Muscle of leg (tissue), 16 donors: ENCODE measurements at places on chromosomes 7 and 10.
A peak's percentile ranks its signal among the peaks of the same experiment; 100 is the strongest.

- no peak for DNase-seq
Observed at GRCh38 chr10:29859521-29860130, 199.8 kb downstream of the JCAD start.

DNA sequence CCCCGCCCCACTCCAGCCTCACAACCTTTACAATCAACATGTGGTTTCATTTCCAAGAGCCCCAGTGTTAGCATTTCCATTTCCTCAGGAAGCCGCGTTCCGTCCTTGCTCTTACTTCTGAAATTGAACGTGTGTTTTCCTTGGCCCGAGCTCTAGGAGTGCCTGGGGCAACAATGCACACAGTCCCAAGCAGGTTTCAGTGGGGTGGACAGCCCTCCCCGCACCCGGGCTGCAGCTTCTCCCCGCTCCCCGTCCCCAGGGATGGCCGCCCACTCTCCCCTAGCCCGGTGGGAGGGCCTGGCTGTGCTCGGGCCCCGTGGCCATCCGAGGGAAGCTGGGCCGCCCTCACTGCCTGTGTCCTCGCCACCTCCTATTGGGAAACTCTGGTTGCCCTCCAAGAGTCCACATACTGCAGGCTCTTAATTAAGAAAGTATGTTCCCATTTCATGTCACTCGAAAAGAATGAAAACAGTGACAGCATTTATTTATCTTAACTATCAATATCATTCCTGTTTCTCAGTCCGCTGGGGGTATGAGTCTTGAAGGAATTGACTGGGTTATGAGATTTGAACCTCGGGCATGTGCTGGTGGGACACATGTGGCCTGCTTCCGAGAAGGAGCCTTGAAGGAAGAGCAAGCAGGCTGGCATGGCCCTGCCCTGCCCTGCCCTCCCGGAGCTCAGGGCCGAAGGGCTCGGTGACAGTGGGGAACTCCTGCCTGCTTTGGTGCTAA is 163.8 kb downstream of the GRK5 start:
- peak; percentile 77 for DNase-seq

DNA sequence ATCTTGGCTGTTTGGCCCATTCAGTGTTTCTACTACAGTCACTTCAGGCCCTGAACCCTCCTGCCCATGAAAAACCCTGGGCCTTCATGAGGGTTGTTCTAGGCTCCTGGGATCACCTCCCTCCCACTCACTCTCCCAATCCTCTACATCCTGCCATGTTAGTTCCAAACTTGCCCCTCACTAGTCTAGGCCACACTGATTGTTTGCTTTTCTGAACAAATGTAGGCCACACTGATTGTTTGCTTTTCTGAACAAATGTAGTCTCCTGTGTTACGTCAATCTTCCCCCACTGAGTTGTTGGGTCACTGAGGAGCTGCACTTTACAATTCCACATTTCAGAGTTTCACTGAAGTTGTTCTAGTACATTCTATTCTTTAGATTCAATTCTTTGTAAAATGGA is 5.3 kb upstream of the ALDH18A1 start:
- DNase-seq, result no peak

DNA sequence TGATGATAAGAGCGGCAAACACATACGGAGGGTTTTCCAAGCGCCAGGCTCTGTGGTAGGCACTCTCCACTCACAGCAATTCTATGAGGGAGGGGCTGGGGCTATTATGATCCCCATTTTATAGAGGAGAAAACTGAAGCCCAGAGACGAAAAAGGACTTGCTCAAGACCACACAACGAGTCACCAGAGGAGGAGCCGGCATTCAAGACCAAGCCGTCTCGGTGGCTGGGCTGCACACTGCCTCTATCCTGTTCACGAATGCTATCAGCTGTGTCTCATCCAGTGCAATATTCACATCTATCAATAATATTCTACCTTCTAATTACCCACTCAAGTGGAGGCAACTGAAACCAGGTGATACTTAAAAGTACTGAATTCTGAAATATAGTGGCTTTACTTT is 67.8 kb upstream of the NMT2 start:
- no peak for DNase-seq

DNA sequence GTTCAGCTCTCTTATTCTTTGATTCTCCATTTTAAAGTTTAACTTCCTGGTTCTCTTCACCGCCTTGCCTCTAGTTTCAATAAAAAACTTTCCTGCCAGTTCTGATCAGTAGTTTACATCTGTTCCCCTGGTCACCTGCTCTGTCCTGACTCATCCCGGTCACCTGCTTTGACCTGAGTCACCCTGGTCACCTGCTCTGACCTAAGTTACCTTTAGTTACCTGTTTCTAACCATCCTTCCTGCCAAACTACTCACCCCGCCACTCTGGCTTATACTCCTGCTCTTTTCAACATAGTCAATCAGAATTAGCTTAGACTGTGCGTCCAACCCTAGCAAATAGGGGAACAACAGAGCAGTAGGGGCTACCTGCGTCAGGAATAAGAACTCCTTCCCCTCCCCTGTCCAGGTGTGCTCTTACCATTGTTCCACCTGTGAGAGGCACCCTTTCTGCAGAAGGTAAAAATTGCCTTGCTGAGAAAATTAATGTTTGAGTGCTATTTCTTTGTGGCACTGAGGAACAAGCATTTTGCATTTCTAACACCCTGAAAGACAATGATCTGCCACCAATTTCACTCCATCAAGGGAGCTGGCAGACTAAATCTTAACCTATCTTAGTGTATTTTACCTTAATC is 263.6 kb downstream of the DOCK4 start:
- DNase-seq, result no peak

DNA sequence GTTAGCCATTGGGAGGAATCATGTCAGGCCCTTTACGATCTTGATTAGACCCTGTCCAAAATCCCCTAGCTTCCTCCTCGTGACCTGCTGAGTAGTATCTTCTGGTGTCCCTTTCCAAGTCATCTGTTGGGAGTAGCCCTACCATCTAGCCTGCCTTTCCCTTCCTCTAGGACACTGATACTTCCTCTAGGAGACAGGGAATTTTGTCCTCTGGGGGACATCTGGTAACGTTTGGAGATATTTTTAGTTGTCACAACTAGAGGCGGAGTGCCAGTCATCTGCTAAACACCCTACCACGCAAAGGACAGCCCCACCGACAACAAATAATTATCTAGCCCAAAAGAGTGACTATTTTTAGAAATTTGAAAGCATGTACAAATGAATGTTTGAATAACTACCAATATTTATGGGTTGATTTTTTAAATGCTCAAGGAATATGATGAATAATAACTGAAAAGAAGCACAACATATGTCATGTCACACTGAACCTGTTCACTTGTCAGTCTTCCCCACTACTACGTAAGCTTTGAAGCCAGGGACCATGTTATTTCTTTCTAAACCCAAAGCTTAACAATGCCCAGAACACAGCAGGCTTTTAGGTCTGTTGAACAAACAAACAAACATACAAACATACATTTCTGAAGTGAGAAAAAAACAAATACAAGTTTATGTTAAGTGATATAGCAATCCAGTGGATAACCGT is 105.9 kb downstream of the ARHGAP12 start:
- DNase-seq, result peak; percentile 57

GRCh38 chr10:132836832-132837540 is 51.0 kb upstream of the NKX6-2 start:
- peak; percentile 48 for DNase-seq

DNA sequence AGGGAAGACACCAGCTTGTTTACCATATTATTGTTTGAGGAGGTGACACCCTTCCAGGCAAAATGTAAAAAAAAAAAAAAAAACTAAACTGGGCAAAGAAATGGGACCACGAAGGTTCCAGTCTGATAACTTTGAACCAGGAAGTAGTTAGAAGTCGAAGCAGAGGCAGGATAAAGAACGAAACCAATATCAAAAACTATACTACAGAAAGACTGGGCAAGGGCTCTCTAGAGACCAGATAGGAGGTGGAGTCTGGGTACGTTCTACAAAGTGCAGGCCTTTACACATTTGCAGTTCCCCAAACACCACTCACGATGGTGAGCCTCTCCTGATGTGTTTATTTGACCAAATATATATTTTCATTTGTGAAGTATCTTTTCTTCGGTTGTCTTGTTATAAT is 125.7 kb upstream of the CDK1 start:
- DNase-seq, result no peak

- no peak for DNase-seq
Observed at GRCh38 chr10:119183664-119184412, 5.2 kb upstream of the PRDX3 start.

DNA sequence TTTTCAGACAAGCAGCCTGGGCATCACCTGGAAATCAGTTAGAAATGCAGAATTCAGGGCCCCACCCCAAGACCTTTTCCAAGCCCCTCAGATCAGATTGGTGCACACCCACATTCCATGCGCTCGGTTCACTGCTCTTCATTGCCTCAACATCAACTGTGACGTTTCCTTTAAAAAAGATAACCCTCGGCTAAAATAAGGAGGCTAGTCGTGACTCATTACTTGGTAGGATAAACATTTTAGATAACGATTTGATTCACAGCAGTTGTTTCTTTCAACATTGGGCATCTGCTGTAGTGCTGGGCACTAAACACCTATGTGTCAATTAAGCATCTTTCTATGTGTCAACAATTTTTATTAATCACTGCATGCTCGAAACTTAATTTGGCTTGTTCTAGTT is 191.1 kb upstream of the LRGUK start:
- no peak for DNase-seq
